ENCODE measurements at places on chromosomes 16 and 17.

GRCh38 chr17:77106874-77107358 lies 33.9 kb upstream of the SEC14L1 start:
- DNase-seq: no peak

GRCh38 chr17:27539794-27540317 lies 83.6 kb downstream of the KSR1 start:
- DNase-seq: no peak

- no peak for DNase-seq
These were observed 4.7 kb downstream of the ZDHHC7 start for GRCh38 chr16:85006639-85007038.

- no peak for DNase-seq
These were observed 4.4 kb downstream of the SNAI3 start for GRCh38 chr16:88681709-88682451.

- DNase-seq: no peak
These were observed 64.2 kb upstream of the TNRC6C start for GRCh38 chr17:77894126-77894956.

DNA sequence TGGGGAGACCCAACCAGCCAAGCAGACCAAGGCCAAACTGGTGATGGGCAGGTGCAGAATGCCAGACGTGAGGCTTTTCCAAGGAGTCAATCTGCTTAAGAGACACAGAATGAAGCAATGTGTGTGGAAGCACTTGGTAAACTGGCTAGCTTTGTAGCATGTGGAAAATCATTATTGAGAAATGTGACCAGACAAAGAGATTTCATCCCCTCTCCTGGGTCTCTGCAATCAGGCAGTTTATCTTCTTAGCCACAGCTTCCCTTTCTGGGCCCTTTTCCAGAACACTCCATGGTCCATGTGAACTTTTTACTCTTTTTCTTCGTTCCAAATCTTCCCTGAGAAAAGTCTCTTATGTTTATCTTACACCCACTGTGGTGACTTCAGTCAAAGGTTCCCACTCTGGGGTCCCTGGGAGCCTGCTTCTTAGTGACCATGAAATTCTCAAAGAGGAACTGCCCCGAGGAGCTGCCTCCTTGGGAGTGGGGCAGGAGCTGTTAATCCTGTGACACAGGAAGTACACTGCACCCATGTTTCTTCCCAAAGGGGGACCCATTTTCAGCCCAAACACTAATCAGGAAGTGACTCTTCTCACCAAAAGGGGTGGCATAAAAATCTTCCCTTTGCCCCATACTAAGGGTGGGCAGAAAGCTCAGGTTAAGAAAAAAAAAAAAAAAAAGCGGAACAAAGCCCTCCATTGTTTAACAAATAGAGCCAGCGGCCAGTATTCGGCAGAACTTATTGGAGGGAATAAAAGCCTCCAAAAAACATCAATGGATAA lies 346.2 kb upstream of the ASIC2 start:
- no peak for DNase-seq

Data from HS-27A (cell line).